Neural crest cell (in vitro differentiated cells): ENCODE measurements at places on chromosomes 6 and 20. TPM values are rescaled to one million over a fixed set of nuclear protein-coding genes. Genes with fewer than 3 reads are reported as not detected.

Gene KCNK15
- not detected in 2 replicates for total RNA-seq

Gene TBXT
- total RNA-seq, result not detected in 2 replicates

Gene FLRT3
- total RNA-seq, result 35.2 and 36.3 TPM in 2 replicates

Gene HLA-DOB
- 0.28 TPM in 1 of 2 replicates, not detected in the other for total RNA-seq

Gene PHACTR3
- 22.3 and 22.4 TPM in 2 replicates for total RNA-seq

Gene STK4
- total RNA-seq, result 41.2 and 46.4 TPM in 2 replicates

Gene EPB41L1
- 30.6 and 33.1 TPM in 2 replicates for total RNA-seq

Gene HTR1E
- total RNA-seq, result not detected in 2 replicates

Gene SNRNP48
- 22.5 and 23.2 TPM in 2 replicates for total RNA-seq

- DNase-seq, result no peak
Measured at GRCh38 chr6:27889275-27889627, 22.9 kb downstream of the OR2B2 start.

DNA sequence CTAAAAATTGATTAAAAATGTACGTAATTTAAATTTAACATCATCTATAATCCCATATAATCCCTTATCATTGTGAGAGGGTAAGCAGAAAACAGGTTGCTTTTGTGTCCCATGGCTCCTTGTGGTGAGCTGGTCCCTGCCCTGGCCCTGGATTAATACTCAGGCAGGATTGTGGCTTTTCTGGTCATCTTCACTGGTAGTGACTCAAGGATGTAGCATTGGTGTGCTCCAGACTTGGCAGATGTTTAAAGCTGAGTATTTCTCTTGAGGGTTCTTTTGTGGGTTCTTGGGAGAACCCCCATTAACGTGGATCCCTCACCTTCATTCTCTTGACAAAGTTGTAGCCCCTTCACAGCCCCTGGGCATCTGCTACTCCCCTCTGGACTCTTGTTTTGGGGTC is 39.3 kb downstream of the SNRNP48 start:
- no peak for DNase-seq

DNA sequence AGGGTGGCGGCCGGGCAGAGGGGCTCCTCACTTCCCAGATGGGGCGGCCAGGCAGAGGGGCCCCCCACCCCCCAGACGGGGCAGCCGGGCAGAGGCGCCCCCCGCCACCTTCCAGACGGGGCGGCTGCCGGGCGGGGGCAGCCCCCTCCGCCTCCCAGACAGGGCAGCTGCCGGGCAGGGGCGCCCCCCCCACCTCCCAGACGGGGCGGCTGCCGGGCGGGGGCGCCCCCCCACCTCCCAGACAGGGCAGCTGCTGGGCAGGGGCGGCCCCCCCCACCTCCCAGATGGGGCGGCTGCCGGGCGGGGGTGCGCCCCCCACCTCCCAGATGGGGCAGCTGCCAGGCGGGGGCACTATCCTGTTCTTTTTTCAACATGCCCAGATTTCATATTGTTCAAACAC is 78.2 kb upstream of the DST start:
- no peak for DNase-seq

- DNase-seq, result no peak
Measured at GRCh38 chr20:61908057-61909026, 157.3 kb downstream of the TAF4 start.

GRCh38 chr20:38228436-38228835 is 32.1 kb downstream of the KIAA1755 start:
- DNase-seq, result no peak

DNA sequence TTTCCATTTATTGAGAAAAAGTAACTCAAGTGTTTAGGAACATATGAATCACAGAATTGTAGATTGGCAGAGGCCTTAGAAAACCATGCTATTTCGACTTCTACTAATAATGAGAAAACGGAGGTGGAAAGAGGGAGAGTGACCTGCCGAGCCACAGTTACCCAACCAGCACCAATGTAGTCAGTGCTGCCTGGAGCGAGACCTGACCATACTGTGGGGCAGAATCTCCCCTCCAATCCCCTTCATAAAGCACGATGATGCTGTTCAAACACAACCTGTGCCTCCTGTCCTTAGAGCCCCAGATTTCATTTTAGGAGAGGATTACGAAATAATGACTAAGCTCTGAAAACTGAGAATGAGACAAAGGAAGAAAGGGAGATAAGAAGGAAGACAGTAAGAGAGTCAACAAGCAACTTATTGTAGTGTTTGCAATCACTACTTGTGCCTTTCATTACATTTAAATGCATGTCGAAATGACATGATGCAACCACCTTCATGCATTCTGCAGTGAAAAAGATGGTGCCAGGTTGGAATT is 70.6 kb downstream of the ATXN1 start:
- DNase-seq, result no peak

- peak; percentile 45 for DNase-seq
Measured at GRCh38 chr20:63163596-63164483, 52.1 kb downstream of the YTHDF1 start.

GRCh38 chr6:43771858-43772680 is 2.1 kb downstream of the VEGFA start:
- DNase-seq, result peak; percentile 45

GRCh38 chr6:35038076-35038475 is 103.1 kb downstream of the TCP11 start:
- DNase-seq, result no peak

- DNase-seq, result no peak
Measured at GRCh38 chr6:126672649-126673048, 332.7 kb downstream of the CENPW start.

DNA sequence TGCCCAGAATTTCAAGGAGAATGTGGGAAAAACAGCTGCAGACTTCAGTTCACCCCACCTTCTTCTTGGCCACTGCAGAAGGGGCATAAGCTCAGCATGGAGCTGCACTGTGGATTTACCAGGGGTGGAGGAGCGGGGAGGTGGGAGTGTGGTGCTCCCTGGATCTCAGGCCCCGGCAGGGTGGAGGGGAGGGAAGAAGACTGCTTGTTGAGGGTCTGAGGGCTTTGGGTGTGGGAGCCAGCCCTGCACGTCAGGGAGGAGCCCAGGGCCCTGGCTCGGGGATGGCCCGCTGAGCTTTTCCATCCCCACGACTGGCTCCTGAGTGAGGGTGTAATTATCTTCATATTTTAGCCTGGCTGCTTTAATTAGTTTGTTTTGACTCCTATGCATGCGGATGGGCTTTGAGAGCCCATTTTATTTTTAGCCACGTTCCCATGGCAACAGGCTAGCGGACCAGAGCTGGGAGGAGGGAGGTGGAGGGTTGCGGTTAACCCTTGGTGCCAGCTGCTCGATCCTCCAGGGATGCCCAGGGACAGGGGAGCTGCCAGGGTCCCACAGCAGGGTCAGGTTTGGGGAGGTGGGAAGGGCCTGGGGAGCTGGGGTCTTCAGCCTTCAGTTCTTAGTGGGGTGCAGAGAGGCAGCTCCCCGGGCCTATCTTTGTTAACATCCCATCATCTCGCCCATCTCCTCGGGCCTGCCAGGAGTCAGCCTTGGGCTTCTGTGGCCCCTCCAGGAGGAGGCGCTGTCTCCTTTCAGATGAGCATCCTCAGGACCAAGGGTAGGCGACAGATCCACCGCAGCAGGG is 68.2 kb downstream of the RAB44 start:
- peak; percentile 91 for DNase-seq

DNA sequence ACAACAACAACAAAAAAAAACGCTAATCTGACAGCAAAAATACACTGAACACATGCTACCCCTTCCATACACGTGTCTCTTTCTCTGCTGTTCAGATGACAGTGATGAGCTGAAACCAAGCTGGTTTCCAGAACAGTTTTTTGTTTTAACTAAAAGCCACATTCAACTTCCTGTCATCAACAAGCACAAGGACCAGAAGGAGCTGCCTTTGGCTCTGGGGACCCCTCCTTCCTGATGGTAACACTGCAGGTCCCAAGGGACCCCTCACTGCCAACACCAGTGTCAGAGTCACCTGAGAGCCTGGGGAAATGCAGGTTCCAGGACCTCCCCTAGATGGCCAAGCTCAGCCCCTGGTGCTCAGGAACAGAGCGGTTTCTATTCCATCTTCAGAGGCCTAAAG is 6.0 kb downstream of the CST7 start:
- no peak for DNase-seq

GRCh38 chr6:134846031-134846430 is 103.9 kb downstream of the ALDH8A1 start:
- DNase-seq, result no peak

DNA sequence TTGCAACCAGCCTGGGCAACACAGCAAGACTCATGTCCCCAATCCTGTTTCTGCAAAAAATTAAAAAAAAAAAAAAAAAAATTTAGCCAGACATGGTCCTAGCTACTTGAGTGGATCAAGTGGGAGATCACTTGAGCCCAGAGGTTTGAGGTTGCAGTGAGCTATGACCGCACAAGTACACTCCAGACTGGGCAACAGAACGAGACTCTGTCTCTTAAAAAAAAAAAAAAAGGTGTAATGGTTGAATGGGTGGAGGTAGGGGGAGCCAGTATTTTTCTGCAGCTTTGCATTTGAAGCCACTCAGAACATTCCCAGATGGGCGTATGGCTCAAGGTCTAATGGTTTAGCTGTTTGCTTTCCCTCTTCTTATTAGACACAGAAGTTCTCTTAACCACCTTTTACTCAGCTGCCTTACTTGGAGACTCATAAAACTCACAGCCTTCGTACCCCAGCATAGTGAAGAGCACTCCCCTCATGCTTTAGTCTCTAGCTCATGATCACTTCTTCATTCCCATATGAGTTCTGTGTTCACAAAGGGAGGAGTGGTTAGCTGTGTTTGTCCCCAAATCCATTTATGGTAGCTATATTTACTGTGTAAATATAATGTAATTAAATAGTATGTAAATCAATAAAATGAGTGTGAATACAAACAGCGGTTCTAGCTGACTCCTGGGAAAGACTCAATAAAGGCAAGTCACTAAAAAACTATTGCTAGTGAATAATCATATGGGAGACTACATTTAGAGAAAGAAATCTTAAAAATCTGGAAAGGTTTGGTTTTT is 9.0 kb downstream of the FKBP1A start:
- no peak for DNase-seq

DNA sequence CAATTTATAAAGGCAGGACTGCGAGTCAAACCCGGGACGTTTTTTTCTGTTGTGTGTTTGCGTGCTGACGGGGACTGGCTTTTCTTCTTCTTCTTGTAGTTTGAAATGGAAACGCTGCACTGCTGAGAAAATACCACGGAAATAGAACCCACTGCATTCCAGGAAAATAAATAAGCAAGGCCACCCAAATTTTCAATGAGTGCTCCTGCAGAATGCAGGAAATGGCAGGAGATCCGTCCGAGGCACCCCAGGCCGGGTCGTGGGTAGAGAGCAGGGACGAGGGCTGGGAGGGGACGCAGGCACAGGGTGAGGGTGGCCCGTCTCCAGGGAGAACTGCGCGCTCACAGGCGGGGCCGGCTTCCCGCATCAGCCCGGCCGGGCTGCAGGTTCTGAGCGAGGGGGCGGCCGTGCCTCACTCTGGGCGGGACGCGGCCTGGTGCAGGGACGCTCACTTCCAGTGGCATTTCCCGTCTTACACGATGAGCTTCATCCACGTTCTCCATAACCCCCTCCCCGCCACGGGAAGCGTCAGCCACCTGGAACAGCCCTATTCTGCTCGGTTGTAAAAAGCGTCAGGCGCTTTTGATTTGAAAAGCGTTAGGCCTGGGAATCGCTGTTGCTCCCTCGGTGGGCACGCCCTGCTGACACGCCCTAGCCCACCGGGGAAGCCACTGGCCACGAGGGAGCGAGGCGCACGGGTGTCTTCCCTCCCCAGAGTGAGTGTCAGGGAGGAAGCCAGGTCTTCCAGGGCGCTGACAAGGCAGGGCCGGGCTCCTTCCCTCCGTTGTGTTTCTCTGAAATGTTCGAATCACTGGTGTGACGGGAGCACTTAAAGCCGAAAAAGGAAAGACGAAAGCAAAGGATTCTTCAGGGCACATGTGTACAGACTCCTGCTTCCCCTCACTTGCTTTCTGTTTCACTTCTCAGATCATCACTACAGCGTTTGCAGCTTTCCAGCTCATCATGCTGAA is 17.9 kb upstream of the EXOC2 start:
- peak; percentile 12 for DNase-seq

- DNase-seq, result no peak
Measured at GRCh38 chr6:46948699-46949098, 27.0 kb upstream of the ADGRF5 start.

DNA sequence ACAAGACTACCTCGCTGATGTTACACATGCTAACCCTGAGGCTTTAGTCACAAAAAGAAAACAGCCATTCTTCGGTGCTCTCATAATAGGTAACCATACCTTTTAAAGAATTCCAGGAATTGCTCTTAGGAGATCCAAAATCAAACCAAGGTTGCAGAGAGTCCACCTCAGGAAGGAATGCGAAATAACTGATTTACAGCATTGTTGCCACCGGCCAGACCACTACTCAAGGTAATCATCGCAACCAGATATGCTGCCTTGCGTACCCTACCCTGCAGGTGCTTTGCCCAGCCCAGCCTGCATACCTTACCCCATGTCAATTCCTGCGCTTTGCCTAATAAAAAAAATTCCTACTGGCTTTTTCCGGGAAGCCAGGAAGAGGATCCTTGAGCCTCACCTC is 27.0 kb downstream of the NUP153 start:
- no peak for DNase-seq
